ENCODE measurements at places on chromosomes 3 and 15. TPM values are rescaled to one million over a fixed set of nuclear protein-coding genes. Genes with fewer than 3 reads are reported as not detected.

Gene CHDH
- polyA plus RNA-seq: 10.3 TPM

Gene ISLR2
- polyA plus RNA-seq: 4.9 TPM

Gene SLC24A5
- not detected for polyA plus RNA-seq

Gene PYGO1
- 5.0 TPM for polyA plus RNA-seq

Gene CCR8
- polyA plus RNA-seq: 0.09 TPM

Gene SI
- polyA plus RNA-seq: 722 TPM

Gene SERINC4
- polyA plus RNA-seq: 0.42 TPM

Gene RETNLB
- not detected for polyA plus RNA-seq

Gene IRAK2
- polyA plus RNA-seq: 2.2 TPM

Gene IL17RC
- polyA plus RNA-seq: 36.3 TPM

Gene MCF2L2
- polyA plus RNA-seq: 2.4 TPM

Gene PML
- polyA plus RNA-seq: 28.3 TPM

Gene PRSS50
- 3.1 TPM for polyA plus RNA-seq

Gene SAMD7
- polyA plus RNA-seq: not detected

Gene KBTBD13
- polyA plus RNA-seq: 0.04 TPM

Gene SLC28A2
- 16.8 TPM for polyA plus RNA-seq

Gene CSTA
- polyA plus RNA-seq: 1.2 TPM

Gene NOX5
- polyA plus RNA-seq: 0.16 TPM

Gene ILDR1
- 3.2 TPM for polyA plus RNA-seq

Gene GOLGA8T
- polyA plus RNA-seq: 0.75 TPM

Gene TAMM41
- 17.2 TPM for polyA plus RNA-seq

Gene GOLGA8G
- polyA plus RNA-seq: not detected

Gene CAMK1
- polyA plus RNA-seq: 36.9 TPM

Gene AGTR1
- polyA plus RNA-seq: 1.3 TPM

Gene ACTRT3
- 12.8 TPM for polyA plus RNA-seq

Gene SNX22
- polyA plus RNA-seq: 2.7 TPM

Gene PLIN1
- polyA plus RNA-seq: 0.34 TPM

Gene LTK
- 14.7 TPM for polyA plus RNA-seq

Gene BSN
- polyA plus RNA-seq: 1.3 TPM

Gene P2RY14
- polyA plus RNA-seq: 2.8 TPM

Gene TICRR
- polyA plus RNA-seq: 3.9 TPM

Gene SLC27A2
- polyA plus RNA-seq: 29.6 TPM

Gene ANKRD34C
- polyA plus RNA-seq: not detected

Gene ACKR2
- polyA plus RNA-seq: 2.6 TPM

Gene CATSPER2
- polyA plus RNA-seq: 55.3 TPM

Measured in large intestine (tissue), 12 donors.